GM04503 (cell line): ENCODE measurements at places on chromosomes 3 and 15.

DNA sequence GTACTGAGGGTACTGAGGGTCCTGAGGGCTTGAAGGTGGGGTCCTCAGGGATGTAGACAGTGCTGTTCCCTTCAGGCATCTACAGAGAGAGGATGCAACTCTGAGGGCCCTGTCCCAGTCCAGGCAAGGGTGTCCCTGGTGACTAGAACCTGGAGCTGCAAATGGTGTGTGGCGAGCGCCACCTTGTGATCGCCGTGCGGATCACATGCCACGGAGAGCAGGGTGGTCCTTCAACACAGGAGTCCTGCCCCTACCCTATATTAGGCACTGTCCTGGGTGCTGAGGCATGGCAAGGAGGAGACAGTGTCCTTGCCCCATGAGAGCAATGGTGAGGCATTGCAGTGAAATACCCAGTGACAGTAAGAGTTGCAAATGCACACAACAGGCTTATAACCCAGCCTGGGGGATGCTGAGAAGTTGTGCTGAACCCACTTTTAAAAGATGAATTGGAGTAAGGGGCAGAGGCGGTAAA is 23.6 kb downstream of the RHCG start:
- no peak for DNase-seq

DNA sequence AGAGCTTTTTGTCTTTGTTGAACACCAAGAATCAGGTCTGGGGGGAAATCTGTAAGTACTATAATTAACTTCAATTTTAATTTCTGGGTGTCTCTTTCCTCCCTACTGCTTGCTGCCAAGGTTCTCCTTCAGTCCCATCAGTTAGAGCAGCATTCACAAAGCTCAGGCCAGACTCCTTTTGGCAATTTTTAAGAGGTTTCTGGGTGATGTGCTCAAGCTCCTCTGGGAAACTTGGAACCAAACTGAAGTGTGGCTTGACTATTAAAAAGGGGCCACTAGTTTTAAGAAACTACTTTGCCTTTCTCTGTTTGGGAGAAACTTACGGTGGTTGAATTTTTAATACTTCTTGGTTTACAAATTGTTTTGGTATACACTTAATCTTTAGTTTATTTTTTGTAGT is 227.7 kb upstream of the SOX2 start:
- DNase-seq = no peak

DNA sequence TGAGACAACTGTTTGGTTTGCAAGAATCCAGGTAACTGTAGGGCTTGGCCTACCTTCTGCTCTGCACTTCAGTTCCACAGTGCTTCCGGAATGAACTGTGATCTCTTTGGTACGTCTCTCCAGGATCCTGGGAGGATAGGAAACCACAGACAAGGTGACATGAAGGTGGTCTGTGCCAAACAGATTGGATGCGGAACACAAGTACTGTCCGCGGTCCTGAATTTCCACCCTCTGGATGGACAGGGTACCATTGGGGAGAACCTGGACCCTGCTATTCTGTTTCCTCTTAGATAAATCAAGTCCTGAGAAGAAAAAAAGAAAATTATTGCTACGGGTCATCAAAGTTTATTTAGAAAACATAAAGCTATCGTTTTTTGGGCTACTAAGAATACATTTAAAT is 17.3 kb downstream of the IGSF10 start:
- DNase-seq = no peak

- DNase-seq = peak; percentile 61
Measured at GRCh38 chr3:129560911-129561594, 18.1 kb downstream of the H1-8 start.

DNA sequence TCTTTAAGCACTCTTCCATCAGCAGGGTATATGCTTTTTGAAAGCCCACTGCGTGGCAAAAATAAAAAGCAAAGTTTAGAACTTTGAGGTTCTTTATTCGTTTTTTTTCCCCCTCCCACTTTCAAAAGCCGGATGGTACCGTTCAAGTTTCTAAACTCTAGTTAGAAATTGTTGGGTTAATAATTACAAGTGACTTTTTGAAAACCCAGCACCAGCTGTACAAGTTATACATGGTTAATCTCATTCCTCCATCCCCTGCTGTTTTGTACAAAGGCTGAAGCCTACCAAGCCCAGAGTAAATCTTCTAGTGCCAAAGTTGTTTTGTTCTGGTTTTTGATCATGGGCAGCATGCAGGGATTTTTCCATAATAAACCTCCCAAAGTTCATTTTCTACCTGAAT is 48.6 kb downstream of the WDR72 start:
- DNase-seq = no peak

DNA sequence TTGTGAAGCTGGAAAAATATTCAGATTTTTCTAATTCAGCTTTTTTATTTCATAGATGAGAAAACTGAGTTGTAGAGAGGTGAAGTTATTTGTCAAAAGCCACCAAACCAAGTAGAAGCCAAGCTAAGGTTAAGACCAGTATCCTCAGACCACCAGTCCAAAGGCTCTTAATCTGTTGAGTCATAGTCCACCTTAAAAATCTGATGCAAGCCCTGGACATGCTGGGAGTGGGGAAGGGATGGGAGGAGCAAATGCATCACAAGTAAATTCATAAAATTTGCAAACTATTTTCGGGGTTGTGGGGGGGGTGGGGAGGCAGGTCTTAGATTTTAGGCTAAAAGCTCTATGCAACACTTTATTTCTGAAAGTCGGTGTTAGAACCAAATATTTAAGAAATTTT is 307.7 kb upstream of the SEMA6D start:
- no peak for DNase-seq

DNA sequence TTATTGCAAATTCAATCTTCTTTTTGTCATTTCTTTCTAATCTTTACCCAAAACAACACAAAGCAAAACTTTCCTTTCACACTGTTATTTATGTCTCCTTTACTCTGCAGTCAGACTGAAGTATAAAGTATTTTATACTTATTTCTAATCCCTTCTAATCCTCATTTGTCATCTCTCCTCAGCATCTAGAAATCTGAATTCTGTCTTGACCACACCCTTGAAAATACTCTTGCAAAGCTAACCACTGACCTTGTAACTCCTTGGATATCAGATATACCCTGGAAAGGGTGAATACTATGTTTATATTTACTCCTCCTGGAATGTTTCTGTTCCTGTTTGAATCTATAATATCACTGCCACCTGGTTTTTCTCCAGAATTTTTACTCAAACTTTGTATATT is 481.1 kb downstream of the ZNF385D start:
- DNase-seq = no peak

DNA sequence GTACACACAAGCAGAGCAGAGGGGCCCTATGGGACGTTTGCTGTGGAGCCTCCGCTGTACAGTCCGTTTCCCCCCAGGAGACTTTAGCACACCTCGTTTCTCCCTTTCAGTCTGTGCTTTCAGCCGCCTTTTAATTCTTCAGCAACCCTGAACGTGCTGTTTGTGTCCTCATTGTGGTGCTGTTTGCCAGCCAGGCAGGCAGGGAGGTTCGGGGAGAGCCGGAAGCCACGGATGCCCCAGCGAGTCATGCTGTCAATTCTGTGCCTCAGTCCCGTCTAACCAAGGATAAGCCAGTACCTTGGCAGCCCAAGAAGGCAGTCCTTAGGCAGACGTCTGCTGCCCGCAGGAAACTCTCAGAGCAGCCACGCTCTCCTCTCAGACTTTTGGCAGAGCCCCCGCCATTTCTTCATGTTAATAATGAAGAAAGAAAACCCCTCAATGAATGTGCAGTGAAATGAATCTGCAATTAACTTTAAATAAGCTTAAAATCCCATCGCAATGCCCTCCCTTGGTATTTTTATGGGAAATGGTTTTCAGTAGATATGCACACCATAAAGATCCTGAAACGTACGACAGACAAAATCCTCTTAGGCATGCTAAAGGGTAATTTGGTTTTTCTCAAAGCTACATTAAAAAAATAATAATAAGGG is 158.6 kb downstream of the UACA start:
- no peak for DNase-seq

DNA sequence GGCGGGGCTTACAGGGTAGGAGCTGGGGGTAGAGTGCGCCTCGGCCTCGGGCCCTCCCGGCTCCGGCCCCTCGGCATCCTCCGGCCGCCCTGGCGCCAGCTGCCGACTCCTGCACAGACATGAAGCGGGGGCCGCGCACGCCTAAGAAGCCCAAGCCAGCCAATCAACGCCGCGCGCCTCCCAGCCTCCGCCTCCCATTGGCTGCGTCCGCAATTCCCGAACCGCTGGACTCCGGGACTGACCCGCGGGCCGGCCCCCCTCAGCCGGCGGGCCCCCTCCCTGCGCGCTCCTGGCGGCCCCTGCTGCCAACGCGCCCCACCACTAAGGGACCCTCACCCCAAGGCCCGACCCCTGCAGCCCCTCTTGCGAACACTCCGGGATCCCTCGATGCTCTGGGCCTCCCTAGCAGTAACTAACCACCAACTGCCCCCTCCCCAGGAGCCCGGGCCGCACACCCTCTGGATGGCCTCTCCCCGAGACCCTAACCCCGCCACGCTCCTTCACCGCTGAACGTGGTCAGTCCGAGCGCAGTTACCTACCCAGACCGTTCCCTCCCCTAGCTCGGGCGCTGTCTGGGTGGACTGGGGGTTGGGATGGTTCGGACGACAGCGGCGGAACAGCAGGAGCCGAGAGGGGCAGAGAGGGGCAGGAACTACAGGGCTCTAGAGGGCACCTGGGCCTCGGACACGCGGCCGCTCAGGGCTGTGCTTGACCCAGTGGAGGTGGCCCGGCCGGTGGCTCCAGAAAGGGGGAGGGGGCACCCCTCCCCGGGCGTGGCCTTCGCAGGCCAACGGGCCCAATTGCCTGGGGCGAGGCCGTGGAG is 5.0 kb downstream of the GATA2 start:
- DNase-seq = peak; percentile 60

DNA sequence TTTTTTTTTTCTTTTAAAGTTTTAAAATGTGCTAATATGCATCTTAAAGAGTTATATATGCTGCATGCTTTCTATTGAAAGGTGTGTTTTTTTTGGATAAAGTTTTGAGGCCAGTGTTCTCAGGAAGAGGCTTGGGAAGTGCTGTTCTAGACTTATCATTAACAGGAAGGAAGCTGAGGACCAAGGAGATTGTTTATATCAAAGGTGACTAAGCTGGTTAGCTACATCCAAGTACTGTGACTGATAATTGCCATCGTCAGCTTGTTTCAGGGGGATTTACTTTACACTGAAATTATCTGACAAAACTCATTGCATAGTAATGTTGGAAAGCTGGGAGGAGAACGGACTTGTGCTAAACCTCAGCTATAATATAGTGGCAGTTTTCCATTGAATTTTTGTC is 36.3 kb upstream of the UTS2B start:
- no peak for DNase-seq

GRCh38 chr3:160996811-160997210 is 108.3 kb downstream of the B3GALNT1 start:
- no peak for DNase-seq

- no peak for DNase-seq
Measured at GRCh38 chr3:29354894-29355293, 74.0 kb downstream of the RBMS3 start.

GRCh38 chr3:122945230-122945629 is 82.3 kb downstream of the SEMA5B start:
- no peak for DNase-seq

- DNase-seq = no peak
Measured at GRCh38 chr15:31332020-31332680, 5.5 kb downstream of the KLF13 start.

DNA sequence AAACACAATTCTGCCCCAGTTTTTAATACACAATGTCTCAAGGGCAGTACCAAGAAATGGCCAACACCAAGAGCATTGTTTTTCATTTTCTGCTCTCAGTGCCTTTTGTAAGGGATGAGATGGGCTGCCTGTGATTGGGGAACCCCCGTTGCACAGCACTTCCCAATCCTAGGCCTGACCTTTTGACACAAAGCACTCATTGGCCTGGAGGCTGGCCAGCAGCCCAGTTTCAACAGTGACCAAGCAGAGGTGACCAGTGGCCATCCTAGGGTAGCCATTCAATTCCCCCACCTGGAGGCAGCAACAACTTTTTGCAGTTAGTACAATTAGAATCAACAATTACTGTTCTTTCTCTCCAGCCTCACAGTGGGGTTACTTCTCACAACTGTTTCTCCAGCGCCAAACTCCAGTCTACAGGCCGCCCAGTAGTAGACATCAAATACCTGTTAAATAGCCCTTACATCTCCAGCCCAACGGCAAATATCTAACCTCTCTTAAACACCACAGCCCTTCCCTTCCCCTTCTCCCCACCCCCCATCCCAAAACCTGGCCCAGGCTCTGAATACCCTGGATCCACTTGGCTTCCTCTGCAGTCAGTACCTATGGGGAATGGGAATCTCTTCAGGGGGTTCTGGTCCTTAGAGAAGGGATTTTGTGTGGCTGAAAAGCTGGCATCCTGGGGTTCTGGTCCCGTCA is 8.9 kb upstream of the LRRC2 start:
- no peak for DNase-seq

- no peak for DNase-seq
Measured at GRCh38 chr3:151770956-151771355, 37.2 kb downstream of the AADACL2 start.

- DNase-seq = no peak
Measured at GRCh38 chr3:134579141-134579665, 71.6 kb downstream of the KY start.

DNA sequence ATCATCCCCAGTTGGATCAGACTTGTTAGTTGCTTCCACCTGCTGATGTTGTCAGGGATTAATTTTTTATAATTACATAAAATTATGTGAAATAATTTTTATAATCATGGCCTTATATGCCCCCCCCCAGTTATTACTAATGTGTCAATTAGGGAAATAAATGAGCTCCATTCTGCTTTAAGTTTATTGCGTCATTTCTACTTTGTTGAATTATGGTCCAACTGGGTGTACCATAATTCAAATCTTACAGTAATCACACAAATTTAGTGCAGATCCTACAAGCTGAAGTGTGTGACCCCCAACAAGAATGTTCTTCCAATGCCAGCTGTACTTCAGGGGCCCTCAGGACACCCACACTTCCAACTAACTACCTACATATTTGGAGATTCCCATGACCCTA is 7.5 kb upstream of the NDN start:
- DNase-seq = no peak

DNA sequence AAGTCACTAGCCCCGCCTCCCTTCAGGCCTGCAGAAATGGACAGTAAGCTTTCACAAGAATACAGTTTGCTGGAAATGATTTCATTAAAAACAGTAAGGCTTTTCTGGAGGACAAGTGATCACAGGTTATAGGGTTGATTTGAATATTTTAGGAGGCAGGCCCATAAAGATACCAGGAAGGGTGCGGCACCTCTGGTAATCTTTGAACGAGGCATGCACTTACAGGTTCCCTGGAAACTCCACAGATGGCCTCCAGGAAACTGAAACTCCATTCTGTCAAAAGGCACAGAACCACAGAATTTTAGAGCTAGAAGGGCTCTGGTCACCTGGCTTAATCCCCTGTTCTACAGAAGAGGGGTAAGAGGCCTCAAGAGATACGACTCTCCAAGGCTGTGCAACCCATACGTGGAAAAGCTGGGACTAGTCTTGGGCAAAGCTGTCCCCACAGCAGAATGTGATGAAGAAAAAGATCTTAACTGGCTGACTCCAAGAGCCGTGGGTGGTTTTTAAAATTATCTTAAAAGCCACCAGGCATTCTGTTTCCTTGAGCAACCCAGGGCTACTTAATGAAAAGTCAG is 1.2 kb downstream of the STARD5 start:
- no peak for DNase-seq
